ENCODE measurements at places on chromosomes 12 and 14. TPM values are rescaled to one million over a fixed set of nuclear protein-coding genes. Genes with fewer than 3 reads are reported as not detected.

Gene KRT7
- polyA plus RNA-seq: not detected

Gene L2HGDH
- polyA plus RNA-seq: 0.86 TPM

Gene KIF5A
- 0.01 TPM for polyA plus RNA-seq

Gene FGF6
- not detected for polyA plus RNA-seq

Gene CLEC4A
- 365 TPM for polyA plus RNA-seq

Gene CLEC14A
- polyA plus RNA-seq: not detected

Gene VASH1
- polyA plus RNA-seq: 10.5 TPM

Gene MUCL1
- not detected for polyA plus RNA-seq

Gene DHRS7
- polyA plus RNA-seq: 223 TPM

Gene IAPP
- not detected for polyA plus RNA-seq

Gene CLMN
- 22.0 TPM for polyA plus RNA-seq

Gene LBHD2
- polyA plus RNA-seq: not detected

Gene ABCD2
- polyA plus RNA-seq: not detected

Gene GRIN2B
- not detected for polyA plus RNA-seq

Gene SLC4A8
- polyA plus RNA-seq: 1.9 TPM

Measured in CD14-positive monocyte (primary cell).